ENCODE measurements at places on chromosomes 2 and 18.

DNA sequence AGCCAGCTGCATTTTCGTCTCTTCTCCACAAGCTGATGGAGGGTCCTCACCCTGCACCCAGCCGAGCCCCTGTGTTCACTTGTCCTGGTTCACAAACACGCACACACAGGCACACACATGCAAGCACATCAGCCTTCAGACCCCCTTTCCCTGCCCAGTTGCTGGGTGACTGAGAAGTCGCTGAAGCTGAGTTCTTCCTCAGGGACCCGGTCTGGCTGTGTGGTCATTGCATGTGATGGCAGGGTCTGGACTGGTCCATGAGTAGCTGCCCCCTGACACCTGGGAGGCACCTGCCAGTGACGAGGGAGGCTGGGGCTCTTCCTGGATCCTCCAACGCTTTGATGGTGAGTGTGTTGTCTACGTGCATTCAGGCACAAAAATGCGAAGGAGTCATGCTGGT lies 546.1 kb upstream of the SALL3 start:
- DNase-seq: no peak

GRCh38 chr2:111705711-111706336 lies 178.2 kb downstream of the ANAPC1 start:
- DNase-seq: no peak

DNA sequence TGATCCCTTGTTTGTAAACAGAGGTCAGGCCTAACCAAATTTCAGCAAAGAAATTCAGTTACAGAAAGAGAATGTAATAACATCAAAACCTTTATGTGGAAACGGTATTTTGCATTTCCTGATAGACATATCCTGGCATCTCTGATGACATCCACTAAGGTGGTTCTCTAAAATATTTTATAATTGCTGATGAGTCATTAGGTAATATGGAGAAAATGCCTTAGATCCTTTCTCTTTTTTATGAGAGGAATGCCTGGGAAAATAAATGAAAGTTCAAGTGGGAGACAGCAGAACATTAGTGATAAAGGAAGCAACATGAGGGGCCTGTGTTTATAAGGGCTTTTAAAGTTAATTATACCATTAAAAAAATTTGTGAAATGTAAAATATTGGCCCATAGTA lies 72.6 kb downstream of the PLCL1 start:
- no peak for DNase-seq

GRCh38 chr18:41624460-41624859 lies 330.6 kb upstream of the PIK3C3 start:
- no peak for DNase-seq

- DNase-seq: no peak
Measured at GRCh38 chr2:70979626-70980025, 1.2 kb downstream of the ANKRD53 start.

- no peak for DNase-seq
Measured at GRCh38 chr2:74036450-74037195, 51.9 kb downstream of the TET3 start.

- DNase-seq: no peak
Measured at GRCh38 chr2:239073270-239073669, 225.4 kb downstream of the TWIST2 start.

GRCh38 chr2:238582159-238582558 lies 155.4 kb downstream of the ASB1 start:
- no peak for DNase-seq

- DNase-seq: no peak
Measured at GRCh38 chr2:33134791-33135560, 188.2 kb downstream of the LTBP1 start.

GRCh38 chr2:129775952-129776653 lies 203.4 kb upstream of the RAB6C start:
- no peak for DNase-seq

- no peak for DNase-seq
Measured at GRCh38 chr2:98376301-98376910, 30.1 kb downstream of the CNGA3 start.

GRCh38 chr18:7002107-7002506 lies 115.5 kb downstream of the LAMA1 start:
- DNase-seq: no peak

- no peak for DNase-seq
Measured at GRCh38 chr18:4454537-4455112, 482 bp downstream of the DLGAP1 start.

GRCh38 chr2:128715360-128715759 lies 396.7 kb upstream of the HS6ST1 start:
- no peak for DNase-seq

DNA sequence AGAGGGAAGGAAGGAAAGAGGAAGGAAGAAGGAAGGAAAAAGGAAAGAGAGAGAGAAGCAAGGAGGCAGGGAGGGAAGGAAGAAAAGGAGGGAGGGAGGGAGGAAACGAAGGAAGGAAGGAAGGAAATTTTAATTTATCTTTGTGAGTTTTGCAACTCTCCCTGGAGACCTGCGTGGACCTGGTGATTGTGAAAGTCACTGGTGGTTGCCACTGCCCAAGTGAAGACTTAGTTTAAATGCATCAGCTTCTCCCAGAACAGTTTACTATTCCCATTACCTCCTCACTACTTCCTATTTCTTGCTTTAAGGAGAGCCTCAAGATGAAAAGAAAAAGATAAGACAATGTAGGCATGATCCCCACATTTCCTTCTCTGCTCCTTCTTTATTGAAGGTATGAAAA lies 68.8 kb downstream of the ACVR1C start:
- no peak for DNase-seq

DNA sequence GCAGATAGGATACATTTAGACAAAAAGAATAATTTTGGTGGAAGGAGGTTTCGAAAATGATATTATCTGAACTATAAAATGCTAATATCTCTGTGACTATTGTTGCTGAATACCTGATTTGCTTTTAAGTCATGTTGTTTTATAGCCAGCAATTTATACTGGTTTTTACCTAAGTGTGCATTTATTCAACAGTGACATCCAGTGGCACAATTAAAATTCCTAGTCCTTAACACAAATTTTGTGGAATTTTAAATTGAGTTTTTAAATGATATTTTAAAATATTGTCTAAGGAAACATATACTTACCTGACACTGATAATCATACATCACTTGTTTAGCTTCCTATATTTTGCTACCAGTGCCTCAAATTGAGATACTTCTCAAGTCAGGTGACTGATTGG lies 144.8 kb downstream of the ARHGAP28 start:
- DNase-seq: no peak

DNA sequence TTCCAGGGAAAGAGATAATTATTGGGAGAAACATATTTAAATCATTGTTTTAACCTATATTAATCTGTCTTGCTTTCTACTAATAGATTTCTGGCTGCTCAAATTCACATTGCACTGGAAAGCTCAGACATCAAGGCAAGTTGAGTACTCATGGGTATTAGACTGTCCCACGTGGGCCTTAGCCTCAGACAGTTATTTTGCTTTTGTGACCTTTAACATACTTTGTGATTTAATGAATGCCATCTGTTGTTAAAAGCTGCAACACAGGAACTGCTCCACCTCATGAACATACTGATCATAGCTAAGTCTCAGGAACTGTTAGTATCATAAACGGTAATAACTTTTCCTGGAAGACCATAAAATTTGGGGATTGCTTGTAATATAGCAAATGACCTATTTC lies 2.7 kb upstream of the LCT start:
- DNase-seq: no peak

All from NCI-H1417 treated with DMSO at 0.1 percent for 48 hours (cell line).